ENCODE measurements at places on chromosomes 12 and 14.
A peak's percentile ranks its signal among the peaks of the same experiment; 100 is the strongest.

DNA sequence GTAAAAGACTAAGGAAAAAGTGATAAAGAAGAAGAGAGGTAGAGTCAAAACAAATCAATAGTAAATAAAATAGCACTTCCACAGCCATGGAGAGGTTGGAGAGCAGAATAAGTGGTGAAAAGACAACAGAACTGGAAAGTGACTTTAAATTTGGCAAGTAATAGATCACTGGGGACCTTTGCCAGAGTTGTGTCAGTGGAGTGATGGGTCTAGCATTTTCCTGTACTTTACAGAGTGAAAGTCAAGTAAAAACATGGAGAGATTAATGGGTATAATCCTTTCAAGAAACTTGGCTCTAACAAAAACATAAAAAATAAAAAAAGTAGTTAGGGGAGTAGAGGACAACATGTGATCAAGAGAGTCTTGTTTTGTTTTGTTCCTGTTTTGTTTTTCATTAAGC lies 502.2 kb upstream of the RPL10L start:
- no peak for DNase-seq

DNA sequence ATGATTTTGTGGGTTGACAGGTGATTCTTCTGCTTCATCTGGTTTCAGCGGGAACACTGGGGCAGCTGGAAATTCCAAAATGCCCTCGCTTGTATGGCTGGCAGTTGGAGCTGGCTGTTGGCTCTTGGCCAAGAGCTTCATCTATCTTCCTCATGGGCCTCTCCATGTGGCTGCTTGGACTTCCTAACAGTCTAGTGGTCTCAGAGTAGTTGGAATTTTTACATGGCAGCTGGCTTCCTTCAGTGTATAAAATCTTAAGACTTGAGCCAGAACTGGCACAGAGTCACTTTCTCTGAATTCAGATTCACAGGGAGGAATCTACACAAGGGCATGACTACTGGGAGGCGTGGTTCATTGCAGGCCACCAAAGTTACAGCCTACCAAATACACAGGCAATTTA lies 204.9 kb upstream of the RMST start:
- no peak for DNase-seq

DNA sequence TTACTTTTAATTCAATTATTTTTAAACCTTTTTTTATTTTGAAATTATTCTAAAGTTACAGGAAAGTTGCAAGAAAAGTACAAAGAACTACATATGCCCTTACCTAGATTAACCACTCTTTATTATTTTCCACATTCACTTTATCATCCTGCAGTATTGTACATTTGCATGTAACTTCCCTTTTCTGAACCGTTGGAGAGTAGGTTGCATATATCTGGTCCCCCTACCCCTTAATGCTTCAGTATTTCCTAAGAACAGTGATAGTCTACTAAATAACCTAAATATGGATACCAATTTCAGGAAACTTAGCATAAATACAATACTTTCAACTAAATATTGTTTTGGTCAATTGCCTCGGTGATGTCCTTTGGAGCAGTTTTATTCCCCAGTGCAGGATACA lies 15.0 kb downstream of the G2E3 start:
- DNase-seq = no peak

DNA sequence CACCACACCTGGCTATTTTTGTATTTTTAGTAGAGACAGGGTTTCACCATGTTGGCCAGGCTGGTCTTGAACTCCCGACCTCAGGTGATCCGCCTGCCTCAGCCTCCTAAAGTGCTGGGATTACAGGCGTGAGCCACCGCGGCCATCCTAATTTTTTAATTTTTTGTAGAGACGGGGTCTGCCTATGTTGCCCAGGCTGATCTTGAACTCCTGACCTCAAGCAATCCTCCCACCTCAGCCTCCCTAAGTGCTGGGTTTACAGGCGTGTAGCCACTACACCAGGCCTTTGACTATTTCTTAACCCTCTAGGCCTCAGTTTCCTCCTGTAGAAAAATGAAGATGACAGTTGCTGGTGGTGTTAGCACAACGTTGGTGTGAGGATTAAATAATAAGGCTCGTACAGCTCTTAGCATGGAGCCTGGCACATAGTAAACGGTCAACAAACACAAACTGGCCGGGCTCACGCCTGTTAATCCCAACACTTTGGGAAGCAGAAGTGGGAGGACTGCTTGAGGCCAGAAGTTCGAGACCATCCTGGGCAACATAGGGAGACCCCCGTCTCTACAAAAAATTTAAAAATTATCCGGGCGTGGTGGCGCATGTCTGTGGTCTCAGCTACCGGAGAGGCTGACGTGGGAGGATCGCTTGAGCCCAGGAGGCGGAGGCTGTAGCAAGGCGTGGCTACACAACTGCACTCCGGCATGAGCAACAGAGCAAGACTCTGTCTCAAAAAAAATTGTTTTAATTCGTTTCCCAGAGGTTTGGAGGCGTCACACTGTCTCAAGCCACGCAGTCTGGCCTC lies 979 bp downstream of the DDX54 start:
- no peak for DNase-seq

DNA sequence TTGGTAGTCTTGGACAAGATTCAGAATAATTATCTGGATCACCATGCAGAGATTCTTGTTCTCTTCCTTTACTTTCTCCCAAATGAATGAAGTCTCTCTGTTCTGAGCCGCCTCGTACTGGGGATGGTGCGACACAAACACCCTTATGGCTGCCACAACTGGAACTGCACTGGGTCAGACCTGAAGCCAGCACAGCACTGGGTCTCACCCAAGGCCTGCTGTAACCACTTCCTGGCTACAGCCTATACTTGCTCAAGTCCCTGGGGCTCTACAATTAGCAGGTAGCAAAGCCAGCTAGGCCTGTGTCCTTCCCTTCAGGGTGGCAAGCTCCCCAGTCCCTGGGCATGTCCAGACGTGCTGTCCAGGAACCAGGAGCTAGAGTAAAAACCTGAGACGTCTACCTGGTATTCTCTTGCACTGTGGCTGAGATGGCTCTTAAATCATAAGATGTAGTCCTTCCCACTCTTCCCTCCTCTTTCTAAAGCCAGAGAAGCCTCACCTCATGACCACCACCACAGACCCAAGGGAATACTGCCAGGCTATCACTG lies 27.6 kb downstream of the IFNG start:
- DNase-seq = no peak

GRCh38 chr12:107415834-107416233 lies 269.8 kb upstream of the PWP1 start:
- DNase-seq = peak; percentile 45

DNA sequence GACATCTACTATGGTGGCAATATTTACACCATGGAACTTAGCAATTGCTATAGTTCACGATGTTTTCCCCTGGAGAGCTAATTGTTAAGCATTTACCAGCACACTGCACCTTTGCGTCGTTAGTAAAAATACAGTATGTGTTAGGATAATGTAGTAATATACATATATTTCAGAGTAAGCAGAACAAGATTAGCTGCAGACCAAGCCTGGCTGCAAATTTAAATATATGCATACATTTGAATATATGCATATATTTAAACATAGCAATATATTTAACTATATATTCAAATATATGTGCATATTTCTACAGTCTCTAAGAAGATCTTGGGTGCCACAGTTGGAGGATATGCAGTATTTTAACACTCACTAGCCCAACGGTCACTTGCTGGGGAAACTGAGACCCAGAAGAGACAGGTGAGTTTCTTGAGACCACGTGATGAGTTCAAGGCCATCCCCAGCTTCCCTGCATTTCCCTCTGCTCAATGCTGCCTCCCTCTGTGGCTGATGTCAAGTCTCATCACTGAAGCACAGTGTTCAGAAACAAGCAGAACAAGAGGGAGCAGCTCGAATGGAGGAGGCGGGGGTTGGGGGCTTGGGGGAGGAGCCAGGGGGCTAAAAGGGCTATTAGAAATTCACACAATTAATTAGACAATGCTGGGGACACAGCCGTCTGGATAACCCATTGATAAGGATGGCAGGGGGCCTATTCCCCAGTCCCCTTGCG lies 708.0 kb downstream of the MED13L start:
- DNase-seq = peak; percentile 12

GRCh38 chr12:17301544-17301943 lies 695.6 kb upstream of the LMO3 start:
- no peak for DNase-seq

DNA sequence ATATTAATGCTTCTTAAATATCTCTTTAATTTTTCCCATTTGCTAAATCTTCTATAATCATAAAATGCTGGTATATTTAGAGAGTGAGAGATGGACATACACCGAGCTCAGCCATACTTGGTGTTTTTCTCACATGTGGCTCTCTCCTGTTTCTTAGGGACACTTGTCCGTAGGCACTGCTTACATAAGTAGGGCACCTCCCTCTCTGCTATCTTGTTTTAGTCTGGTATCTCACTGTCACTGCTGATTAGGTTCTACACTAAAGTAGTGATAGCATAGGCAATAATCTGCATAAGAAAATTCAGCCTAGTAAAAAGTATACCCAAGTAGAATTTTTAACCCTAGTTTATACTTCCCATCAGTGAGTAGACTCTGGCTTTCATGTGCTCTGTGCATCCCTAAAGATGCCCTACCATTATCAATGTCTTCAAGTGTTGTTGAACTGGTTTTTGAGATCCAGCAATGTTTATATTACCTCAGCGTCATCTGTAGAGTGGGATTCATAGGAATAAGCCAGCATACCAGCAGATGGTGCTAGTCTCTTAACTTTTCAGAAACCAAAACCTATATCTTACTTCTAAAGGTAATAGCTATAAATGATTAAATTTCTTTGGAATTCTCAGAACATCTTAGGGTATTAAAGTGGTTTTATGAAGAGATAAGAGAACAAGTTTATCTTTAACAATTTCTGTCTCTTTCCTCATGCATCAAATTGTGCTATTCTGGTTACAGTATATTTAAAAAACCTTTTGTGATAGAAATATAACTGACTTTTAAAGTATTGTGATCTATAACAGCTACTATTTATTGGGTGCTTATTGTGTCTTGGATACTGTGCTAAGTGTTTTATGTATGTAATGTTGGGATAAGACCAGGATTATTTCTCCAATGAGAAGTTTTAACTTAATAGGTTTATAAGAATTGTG lies 32.9 kb downstream of the ARID2 start:
- peak; percentile 70 for DNase-seq

DNA sequence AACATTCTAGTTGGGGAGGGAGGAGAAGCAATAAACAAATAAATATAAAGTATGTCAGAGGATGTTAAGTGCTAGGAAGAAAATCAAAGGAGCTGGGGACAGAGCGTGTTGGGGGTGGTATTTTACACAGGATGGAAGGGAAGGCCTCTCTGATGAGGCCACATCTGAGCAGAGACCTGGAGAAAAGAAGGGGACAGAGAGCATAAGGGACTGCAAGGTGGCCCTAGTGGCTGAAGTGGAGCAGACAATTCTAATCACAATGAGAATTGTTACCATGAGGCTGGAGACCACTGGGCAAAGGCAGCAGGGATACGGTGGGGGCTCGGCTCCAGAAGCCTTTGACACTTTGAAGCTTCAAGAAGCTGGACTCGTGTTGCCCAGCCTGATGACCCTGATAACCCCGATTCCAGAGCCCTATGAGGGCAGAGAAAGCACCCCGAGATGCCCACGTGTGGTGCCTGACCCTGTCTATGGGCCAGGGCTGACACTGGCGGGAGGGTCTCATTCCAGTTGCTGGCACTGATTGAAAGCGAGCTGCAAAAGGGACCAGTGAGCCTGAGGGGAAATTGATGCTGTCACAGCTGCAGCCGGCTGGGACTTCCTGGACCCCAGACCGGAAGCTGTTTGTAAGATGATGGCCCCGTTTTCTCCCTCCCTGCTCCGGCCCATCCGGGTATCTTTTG lies 169.1 kb downstream of the RBM19 start:
- no peak for DNase-seq

Measured in iris pigment epithelial cell (primary cell).